ENCODE measurements at places on chromosomes 6 and 20. TPM values are rescaled to one million over a fixed set of nuclear protein-coding genes. Genes with fewer than 3 reads are reported as not detected.
A peak's percentile ranks its signal among the peaks of the same experiment; 100 is the strongest.

GRCh38 chr20:17743677-17744076 lies 43.9 kb downstream of the BANF2 start:
- H3K4me1 ChIP-seq: no peaks in the 10 kb centered on the region
- H3K36me3 ChIP-seq: no peaks in the 10 kb centered on the region
- H3K27ac ChIP-seq: no peak overlapping the region
- no peaks in the 10 kb centered on the region for H3K27me3 ChIP-seq

GRCh38 chr6:157521362-157522335 lies 140.7 kb downstream of the ZDHHC14 start:
- no peak overlapping the region for H3K4me3 ChIP-seq
- peaks cover 16% of the 10 kb centered on the region for H3K4me1 ChIP-seq
- no peak for DNase-seq
- no peaks in the 10 kb centered on the region for H3K27me3 ChIP-seq
- H3K36me3 ChIP-seq: no peaks in the 10 kb centered on the region

DNA sequence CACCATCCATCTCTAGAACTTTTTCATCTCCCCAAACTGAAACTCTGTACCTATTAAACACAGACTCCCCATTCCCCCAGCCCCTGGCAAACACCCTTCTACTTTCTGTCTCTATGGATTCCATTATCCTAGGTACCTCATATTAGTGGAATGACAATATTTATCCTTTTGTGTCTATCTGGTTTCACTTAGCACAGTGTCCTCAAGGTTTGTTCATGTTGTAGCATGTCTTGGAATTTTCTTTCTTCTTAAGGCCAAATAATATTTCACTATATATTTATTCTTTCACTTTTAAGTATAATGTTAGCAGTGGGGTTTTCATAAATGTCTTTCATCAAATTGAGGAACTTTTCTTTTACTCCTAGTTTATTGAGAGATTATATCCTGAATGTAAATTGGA lies 56.8 kb upstream of the DSP start:
- H3K36me3 ChIP-seq: no peaks in the 10 kb centered on the region
- no peaks in the 10 kb centered on the region for H3K27me3 ChIP-seq
- DNase-seq: no peak
- H3K4me3 ChIP-seq: no peak overlapping the region
- H3K4me1 ChIP-seq: no peaks in the 10 kb centered on the region

DNA sequence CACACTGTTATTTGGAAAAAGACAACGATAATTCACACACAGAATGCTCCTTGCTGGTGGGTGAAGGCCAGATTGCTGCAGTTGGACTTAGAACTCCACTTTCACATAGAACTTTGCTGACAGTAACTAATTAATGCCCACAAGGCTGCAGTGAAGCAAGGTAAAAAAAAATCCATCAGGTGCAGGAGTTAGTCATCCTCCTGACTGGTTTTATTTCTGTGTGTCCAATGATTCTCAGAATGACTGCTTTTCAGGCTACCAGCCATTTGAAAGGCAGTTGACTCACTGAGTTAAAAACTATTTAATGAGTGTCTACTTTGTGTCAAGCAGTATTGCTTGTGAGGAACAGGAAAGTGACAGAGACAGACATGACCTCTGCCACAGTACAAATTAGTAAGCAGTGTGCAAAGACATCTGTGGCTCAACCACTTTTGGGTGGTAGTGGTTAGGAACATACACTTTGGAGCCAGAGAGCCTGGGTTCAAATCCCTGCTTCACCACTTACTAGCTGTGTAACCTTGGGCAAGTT lies 41.9 kb downstream of the ELOVL5 start:
- no peak overlapping the region for H3K4me3 ChIP-seq
- H3K27ac ChIP-seq: peak overlapping the region; percentile 37
- no peak for DNase-seq
- H3K36me3 ChIP-seq: no peaks in the 10 kb centered on the region

GRCh38 chr6:140871911-140872310 lies 1260.8 kb upstream of the GJE1 start:
- no peaks in the 10 kb centered on the region for H3K36me3 ChIP-seq
- H3K4me1 ChIP-seq: no peaks in the 10 kb centered on the region
- DNase-seq: no peak
- H3K27me3 ChIP-seq: no peaks in the 10 kb centered on the region
- no peak overlapping the region for H3K27ac ChIP-seq

GRCh38 chr6:104829183-104829958 lies 30.3 kb downstream of the HACE1 start:
- H3K4me3 ChIP-seq: no peak overlapping the region
- no peaks in the 10 kb centered on the region for H3K27me3 ChIP-seq
- no peak for DNase-seq

DNA sequence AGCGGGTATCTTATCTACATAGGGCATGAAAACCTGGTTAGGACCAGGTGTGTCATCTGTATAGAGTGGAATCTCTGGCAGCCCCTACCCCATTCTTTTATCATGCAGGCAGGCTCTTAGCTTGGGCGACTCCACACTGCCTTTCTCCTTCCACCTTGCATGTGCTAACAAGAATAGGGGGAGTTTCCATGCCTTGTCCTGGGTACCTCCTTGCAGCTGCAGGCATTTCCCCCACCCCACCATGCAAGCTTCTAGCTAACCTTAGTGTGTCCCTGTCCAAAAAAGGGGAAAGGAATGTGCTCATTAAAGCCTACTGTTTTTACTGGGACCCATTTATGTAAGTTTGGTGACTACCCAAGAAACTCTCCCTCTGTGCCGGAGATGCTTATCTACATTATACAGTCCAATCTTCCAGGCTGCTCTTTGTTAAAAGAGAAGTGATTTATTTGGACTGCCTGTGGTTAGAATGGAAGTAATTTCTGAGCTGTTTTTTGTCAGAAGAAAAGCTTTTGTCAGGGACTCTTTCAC lies 10.5 kb upstream of the CEP43 start:
- no peak for DNase-seq
- no peaks in the 10 kb centered on the region for H3K36me3 ChIP-seq
- no peaks in the 10 kb centered on the region for H3K4me1 ChIP-seq
- no peaks in the 10 kb centered on the region for H3K27me3 ChIP-seq
- no peak overlapping the region for H3K4me3 ChIP-seq

DNA sequence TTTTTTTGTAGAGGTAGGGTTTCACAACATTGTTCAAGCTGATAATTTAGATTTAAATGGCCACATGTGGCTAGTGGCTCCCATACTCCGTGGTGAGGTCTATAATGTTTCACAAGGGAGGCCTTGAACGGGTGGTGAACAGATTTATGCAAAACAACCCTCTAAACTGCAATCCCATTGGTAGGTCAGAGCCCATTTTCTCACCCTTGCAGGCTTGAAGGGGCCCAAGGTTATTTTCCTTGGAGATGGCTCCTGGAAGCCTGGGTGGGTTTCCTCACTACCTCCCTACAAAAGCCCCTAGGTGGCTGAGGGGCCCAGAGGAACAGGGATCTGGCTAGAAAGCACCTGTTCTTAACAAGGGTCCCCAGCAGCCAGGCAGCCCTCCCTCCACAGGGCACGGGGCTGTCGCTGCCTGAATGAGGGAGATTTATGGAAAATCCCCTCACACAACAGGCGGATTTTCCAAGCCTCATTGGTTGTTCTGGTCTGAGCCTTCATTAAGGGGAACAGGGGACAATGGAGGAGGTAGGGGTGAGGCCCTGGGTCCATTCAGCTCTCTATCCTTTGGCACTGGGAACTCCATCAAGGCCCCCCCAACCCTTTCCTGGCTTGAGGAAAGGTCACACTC lies 64.6 kb downstream of the VEGFA start:
- H3K4me3 ChIP-seq: no peak overlapping the region
- no peak for DNase-seq
- H3K27ac ChIP-seq: no peak overlapping the region
- peaks cover 34% of the 10 kb centered on the region for H3K4me1 ChIP-seq
- no peaks in the 10 kb centered on the region for H3K36me3 ChIP-seq

DNA sequence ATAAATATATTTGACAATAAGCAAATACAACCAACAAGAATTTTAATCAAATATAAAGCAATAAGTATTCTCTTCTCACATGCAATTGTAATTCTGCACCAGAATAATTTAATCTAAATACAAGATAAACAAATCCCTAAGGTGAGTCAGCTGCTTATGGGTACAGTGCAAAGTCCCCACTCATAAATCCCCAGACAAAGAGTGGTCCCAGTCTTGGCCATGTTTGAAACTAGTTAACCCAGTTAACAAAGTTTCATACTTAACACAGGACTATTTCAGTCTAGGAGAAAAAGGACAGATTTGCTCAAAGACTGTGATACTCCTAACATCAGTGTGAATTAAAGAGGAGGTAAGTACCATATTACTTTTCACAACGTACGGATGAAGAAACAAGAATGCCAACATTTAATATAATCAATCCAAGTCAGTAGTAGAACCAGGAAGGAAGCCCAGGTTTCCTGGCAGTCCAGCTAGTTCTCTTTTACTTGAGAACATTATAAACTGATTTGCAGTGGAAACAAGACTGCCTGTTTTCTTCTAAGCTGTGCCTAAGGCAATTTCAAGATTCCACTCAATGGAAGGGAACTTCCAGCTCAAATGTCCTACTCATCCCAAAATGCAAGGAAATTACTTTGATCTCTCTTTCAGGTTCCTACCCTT lies 10.4 kb downstream of the SAMD3 start:
- H3K27me3 ChIP-seq: no peaks in the 10 kb centered on the region
- no peak overlapping the region for H3K4me3 ChIP-seq
- no peak for DNase-seq
- H3K27ac ChIP-seq: no peak overlapping the region

GRCh38 chr6:88545991-88546390 lies 379.8 kb upstream of the CNR1 start:
- H3K36me3 ChIP-seq: no peaks in the 10 kb centered on the region
- no peak for DNase-seq

- DNase-seq: no peak
- no peaks in the 10 kb centered on the region for H3K36me3 ChIP-seq
- H3K27me3 ChIP-seq: no peaks in the 10 kb centered on the region
- H3K4me1 ChIP-seq: no peaks in the 10 kb centered on the region
- no peak overlapping the region for H3K27ac ChIP-seq
- H3K4me3 ChIP-seq: no peak overlapping the region
Observed at GRCh38 chr6:43708860-43709653, 21.5 kb upstream of the MRPS18A start.

GRCh38 chr6:122200440-122200839 lies 199.0 kb upstream of the HSF2 start:
- H3K4me3 ChIP-seq: no peak overlapping the region
- no peak overlapping the region for H3K27ac ChIP-seq
- no peaks in the 10 kb centered on the region for H3K27me3 ChIP-seq
- DNase-seq: no peak
- no peaks in the 10 kb centered on the region for H3K4me1 ChIP-seq

DNA sequence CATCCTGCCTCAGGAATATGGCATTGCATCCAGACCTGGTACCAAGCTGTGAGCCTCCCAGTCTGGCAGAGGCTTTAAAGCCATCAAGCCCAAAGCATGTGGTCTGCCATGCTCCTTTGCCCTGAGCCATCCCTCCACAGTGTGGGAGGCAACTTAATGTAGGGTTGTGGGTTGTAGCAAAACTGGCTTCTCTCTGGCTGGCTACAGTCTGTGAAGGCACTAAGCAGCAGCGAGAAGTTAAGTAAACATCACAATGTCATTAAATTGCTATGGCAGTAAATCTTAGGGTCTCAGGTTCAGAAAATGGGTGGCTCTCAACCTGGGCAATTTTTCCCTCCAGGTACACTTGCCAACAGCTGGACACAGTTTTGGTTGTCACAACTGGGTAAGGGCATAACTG lies 472.9 kb downstream of the PREX1 start:
- H3K4me1 ChIP-seq: no peaks in the 10 kb centered on the region
- H3K27ac ChIP-seq: no peak overlapping the region
- no peaks in the 10 kb centered on the region for H3K36me3 ChIP-seq

GRCh38 chr6:87701344-87701675 lies 723 bp downstream of the AKIRIN2 start:
- DNase-seq: peak; percentile 66
- H3K36me3 ChIP-seq: no peaks in the 10 kb centered on the region
- H3K27me3 ChIP-seq: no peaks in the 10 kb centered on the region
- H3K4me1 ChIP-seq: peaks cover 8% of the 10 kb centered on the region

GRCh38 chr20:297925-298775 lies 780 bp downstream of the ZCCHC3 start:
- no peaks in the 10 kb centered on the region for H3K27me3 ChIP-seq
- H3K4me3 ChIP-seq: peak overlapping the region; percentile 63
- no peaks in the 10 kb centered on the region for H3K36me3 ChIP-seq
- H3K4me1 ChIP-seq: peaks cover 33% of the 10 kb centered on the region

GRCh38 chr6:6781172-6781872 lies 192.8 kb downstream of the LY86 start:
- DNase-seq: no peak
- H3K36me3 ChIP-seq: no peaks in the 10 kb centered on the region
- no peaks in the 10 kb centered on the region for H3K4me1 ChIP-seq
- H3K27me3 ChIP-seq: no peaks in the 10 kb centered on the region
- H3K4me3 ChIP-seq: no peak overlapping the region

DNA sequence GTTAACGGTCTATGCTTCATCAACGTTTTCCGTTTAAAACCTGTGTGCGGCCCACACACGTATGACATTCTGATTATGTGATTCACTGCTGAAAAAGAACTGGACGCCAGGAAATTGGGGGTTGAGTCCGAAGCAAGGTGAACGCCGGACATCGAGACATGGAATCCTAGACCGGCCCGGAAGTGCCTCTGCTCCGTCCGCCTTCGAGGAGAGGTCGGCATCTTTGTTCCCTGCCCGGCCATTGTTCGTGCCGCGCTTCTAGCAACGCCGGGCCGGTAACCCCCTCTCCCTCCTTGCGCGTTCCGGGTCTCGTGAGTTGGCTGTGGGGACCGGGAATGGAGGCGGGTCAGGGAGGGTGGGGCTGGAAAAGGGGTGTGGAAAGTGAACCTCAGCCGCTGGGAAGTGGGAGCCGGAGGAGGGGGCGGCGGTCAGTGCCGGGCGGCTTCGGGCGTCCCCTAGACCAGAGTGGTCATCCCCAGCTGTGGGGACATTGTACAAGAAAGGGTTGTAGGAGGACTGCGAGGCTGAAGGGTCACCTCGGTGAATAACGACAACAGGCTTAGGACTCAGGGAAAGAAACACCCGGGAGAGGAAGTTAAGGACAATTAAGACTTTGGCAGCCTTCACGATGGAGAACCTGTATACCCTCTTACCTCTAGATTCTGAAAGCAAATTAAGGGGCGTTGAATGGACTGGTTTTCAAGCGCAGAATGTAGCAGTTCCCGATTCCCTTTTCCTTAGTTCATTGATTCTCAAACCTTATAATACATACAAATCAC lies at the start of gene ZSCAN9:
Gene ZSCAN9, plus strand, starts transcription at position 220 of the 779 bp plus-strand sequence. CDS start 1,810 bp downstream, outside the sequence.
- H3K4me3 ChIP-seq: peak within 1 kb of the TSS; percentile 84
- peaks cover 18% of the 10 kb centered on the region for H3K36me3 ChIP-seq
- no peaks in the 10 kb centered on the region for H3K27me3 ChIP-seq
- no peak within 1 kb of the TSS for H3K27ac ChIP-seq
- DNase-seq: peak; percentile 79

DNA sequence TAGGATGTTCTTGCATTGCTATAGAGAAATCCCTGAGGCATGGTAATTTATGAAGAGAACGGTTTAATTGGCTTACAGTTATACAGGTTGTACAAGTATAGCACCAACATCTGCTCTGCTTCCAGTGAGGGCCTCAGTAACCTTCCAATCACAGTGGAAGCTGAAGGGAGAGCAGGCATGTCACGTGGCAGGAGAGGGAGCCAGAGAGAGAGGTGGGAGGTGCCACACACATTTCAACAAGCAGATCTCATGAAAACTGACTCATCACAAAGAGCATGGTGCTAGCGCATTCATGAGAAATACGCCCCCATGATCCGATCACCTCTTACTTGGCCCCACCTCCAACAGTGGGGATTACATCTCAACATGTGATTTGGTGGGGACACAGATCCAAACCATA lies 871.2 kb downstream of the TFAP2A start:
- no peak for DNase-seq
- H3K27ac ChIP-seq: no peak overlapping the region
- no peaks in the 10 kb centered on the region for H3K36me3 ChIP-seq
- no peaks in the 10 kb centered on the region for H3K4me1 ChIP-seq

Gene ZNF831
- total RNA-seq: 0.07 TPM

Gene MMP24OS
- total RNA-seq: 23.8 TPM

Gene TCP11
- total RNA-seq: not detected

Gene SIRPA
- 38.5 TPM for total RNA-seq

Gene EBF4
- total RNA-seq: 3.0 TPM
